ENCODE measurements at places on chromosomes 2 and 18.

DNA sequence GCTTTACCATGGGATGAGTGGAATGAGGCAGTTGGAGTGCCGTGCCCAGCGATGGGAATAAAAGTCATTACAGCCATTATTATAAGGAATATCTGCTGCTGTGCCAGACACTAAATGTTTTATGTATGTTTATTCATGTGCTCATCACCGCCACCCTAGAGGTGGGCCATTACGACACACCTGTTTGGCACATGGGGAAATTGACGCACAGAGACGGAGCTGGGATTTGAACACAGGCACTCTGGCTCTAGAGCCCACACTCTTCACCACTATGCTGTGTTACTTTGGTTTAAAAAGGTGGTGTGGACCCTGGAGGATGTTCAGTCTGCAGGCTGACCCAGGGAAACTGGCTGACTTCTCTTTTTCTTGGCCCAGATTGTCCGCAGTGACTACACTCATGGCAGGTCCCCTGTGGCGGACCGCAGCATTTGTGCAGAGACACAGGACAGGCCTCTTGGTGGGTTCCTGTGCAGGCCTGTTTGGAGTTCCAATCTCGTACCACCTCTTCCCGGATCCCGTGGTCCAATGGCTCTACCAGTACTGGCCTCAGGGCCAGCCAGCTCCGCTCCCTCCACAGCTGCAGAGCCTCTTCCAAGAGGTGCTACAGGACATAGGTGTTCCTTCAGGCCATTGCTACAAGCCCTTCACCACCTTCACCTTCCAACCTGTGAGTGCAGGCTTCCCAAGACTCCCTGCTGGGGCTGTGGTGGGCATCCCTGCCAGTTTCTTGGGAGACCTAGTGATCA lies 1.6 kb downstream of the TMEM177 start:
- DNase-seq, result no peak

GRCh38 chr2:59076079-59076619 lies 835.0 kb upstream of the FANCL start:
- no peak for DNase-seq

- no peak for DNase-seq
Measured at GRCh38 chr18:29160170-29160569, 983.2 kb upstream of the CDH2 start.

DNA sequence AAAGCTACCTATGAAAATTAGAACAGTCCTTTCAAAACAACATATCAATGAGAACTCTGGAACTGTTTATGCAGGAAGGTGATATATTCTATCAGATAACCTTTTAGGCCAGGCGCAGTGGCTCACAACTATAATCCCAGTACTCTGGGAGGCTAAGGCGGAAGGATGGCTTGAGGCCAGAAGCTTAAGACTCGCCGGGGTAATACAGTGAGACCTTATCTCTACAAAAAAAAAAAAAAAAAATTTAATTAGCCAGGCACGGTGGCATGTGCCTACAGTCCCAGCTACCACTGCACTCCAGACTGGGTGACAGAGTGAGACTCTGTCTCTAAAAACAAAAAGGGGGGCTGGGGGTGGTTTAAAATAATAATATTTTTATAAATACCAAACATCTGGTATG lies 77.9 kb downstream of the OSBPL1A start:
- DNase-seq, result no peak

- DNase-seq, result no peak
Measured at GRCh38 chr2:30361751-30362394, 85.2 kb upstream of the LCLAT1 start.

- DNase-seq, result no peak
Measured at GRCh38 chr2:150125708-150126107, 361.8 kb downstream of the RND3 start.
